ENCODE measurements at places on chromosomes 7 and 10. TPM values are rescaled to one million over a fixed set of nuclear protein-coding genes. Genes with fewer than 3 reads are reported as not detected.

The EPHA1 gene
- 0.49 TPM for total RNA-seq

The BICC1 gene
- 20.4 TPM for total RNA-seq

The STEAP1 gene
- 15.6 TPM for total RNA-seq

GRCh38 chr7:20444030-20444800 is 113.5 kb downstream of the ITGB8 start:
- no peak overlapping the region for H3K27ac ChIP-seq
- no peaks in the 10 kb centered on the region for H3K36me3 ChIP-seq
- H3K4me3 ChIP-seq = no peak overlapping the region
- H3K4me1 ChIP-seq = no peaks in the 10 kb centered on the region

DNA sequence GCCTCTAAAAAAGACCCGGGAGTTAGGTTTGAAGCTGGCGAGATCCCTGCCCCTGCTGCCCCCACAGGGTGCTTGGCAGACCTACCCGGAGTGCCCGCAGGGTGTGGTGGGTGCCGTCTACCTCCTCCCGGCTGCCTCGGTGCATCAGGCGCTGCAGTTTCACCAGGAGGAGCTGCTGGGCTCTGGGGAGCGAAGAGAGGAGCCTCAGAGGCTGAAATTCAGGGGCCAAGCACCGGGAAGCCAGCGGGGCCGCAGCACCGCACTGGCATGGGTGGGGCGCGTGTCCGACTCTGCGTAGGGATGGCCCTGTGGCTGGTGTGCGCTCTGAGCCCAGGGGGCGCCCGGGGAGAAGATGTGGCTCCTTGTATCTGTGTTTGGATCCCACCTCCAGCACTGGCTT is 74.3 kb upstream of the GNA12 start:
- no peak overlapping the region for H3K4me3 ChIP-seq
- no peaks in the 10 kb centered on the region for H3K27me3 ChIP-seq
- no peak overlapping the region for H3K27ac ChIP-seq
- DNase-seq = no peak
- no peaks in the 10 kb centered on the region for H3K4me1 ChIP-seq
- H3K36me3 ChIP-seq = no peaks in the 10 kb centered on the region
